CD4-positive, alpha-beta T cell treated with Interleukin-1 beta for 1 hour (primary cell): ENCODE measurements at places on chromosomes 1 and 21.

DNA sequence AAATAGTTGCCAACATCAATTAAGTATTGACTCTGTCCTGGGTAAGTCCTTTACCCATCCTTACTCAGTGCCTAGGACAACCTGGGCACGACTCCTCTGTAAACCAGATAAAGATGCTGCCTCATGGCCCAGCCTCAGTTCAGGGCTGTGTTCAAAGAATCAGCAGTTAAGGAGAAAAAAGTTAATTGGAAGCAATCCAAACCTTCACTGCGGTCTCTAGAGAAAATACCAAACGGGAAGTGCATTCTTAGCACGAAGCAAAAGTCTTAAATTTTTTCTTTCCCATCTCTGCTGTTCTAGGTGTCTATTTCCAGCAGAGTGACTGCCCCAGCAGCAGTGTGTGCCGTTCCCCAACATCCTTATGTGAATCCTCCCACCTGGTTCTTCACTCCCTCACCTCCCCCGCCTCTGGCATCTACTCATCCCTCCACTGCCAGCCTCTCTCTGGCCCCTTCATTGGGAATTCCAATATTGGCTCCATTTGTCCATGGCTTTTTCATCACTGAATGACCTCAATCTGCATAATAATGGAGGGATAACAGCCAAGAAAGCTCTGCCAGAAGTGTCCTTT lies 23.2 kb downstream of the KANK4 start:
- DNase-seq, result no peak

- no peak for DNase-seq
Observed at GRCh38 chr1:177383715-177384114, 213.0 kb downstream of the BRINP2 start.

DNA sequence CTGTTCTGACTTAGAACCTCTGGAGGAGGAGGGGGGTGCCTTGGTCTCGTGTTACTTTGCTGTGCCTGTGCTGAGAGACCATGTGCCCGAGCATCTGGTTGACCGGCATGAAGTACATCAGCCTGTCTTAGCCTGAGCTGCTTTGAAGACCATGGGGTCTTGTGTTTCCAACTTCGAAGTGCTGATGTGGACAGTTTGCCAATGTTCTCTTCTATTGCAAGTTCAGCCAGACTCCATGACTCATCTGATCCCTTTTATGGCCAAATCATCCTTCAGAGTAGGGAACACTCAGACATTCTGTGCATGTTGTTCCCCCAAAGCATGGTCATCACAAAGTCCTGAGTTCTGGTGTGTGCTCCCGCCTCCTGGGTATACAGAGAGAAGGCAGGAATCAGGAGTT lies 6.0 kb upstream of the PLA2G2C start:
- DNase-seq, result no peak

- peak; percentile 44 for DNase-seq
Observed at GRCh38 chr1:22031214-22031962, 21.1 kb upstream of the CDC42 start.

- DNase-seq, result no peak
Observed at GRCh38 chr1:9671377-9672140, 20.0 kb downstream of the PIK3CD start.

GRCh38 chr1:77639557-77640069 lies 42.8 kb downstream of the ZZZ3 start:
- no peak for DNase-seq

DNA sequence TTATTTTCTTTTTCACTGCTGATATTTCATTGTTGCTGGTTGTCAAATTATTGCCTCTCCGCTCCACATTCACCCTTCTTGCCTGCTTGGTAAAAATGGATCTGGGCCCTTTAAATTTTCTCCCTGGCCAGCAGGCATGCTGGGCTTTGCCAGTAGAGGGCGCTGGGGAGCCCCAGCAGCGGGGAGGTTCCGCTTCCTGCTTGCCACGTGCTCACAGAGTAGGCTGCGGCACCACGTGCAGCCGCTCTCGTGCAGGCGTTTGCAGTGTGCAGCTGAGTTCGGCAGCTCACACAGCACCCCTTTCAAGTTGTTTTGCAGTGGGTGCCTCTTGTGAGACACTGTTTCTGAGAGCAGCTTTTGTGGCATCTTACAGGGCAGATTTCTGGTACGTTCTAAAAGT lies at the start of gene ACTL8:
Gene ACTL8, plus strand, starts transcription at position 214 of the 400 bp plus-strand sequence. CDS start 67,676 bp downstream, outside the sequence.
- DNase-seq, result no peak

GRCh38 chr1:39926343-39926793 lies 24.7 kb upstream of the MYCL start:
- DNase-seq, result no peak

DNA sequence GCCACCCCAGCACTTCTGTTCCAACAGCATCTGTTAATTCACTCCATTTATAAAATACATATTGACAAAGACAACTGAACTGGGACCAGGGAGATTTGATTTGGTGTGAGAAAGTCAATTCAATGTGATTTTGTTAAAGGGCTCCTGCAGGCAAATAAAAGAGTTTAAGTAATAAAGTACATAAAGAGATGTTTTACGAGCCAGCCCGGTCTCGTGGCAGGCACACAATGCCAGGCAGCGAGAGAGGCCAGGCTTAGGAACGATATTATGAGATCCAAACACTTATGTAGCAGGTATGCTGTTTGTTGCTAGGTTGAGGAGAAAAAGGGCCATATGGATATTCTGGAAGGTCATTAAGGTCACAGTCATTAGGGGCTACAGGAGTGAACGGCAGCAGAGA lies 227.1 kb downstream of the KCTD3 start:
- no peak for DNase-seq

- peak; percentile 31 for DNase-seq
Observed at GRCh38 chr1:221829327-221830015, 87.6 kb upstream of the DUSP10 start.

DNA sequence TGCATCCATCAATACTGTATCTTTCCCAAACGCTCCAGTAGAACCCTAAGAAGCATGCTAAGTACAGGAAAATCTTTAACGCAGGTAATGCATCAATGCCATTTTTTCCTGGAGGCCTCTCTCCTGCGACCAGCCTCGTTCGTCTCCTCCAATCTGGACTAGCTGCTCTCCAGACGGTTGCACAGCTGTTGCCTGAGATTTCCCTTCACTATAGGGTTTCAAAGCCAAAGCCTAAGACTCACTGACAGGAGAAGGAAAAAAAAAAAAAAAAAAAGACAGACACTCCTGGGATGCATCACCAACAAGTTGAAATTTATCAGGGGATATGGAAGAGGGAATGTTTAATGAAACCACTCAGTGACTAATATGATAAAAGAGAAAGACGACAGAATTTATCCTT lies 93.0 kb downstream of the APP start:
- DNase-seq, result no peak

GRCh38 chr1:36803868-36804570 lies 230.3 kb downstream of the GRIK3 start:
- no peak for DNase-seq

DNA sequence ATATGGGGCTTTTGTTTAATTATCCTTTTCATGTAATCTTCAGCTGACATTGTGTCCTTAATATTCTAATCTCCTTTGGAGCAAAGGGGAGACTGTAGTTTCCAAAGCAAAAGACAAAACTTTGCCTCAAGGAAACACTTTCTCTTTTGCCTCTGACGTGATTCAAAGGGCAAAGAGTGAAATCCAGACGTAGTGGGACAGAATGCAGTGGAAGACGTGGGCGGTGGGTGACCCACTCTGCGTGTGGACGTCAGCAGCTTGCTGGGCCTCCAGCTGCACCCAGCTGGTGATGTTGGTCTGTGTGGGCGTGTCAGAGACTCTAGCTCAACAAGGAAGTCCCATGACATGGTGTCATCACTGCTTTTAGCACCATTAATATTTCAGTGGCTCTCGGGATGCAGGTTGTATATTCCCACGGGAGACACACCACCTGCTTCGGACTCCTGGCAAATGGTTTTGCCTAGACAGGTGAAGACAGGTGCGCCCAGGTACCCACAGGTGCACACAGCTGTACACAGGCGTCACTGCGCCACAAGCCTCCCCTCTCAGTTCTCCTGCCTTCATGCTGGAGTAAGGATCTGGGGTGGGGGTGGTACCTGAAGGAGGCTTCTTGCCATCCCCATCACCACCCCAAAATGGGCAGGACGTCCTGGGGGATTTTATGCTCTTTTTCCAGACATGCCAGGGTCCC lies 292.1 kb upstream of the VAMP3 start:
- DNase-seq, result no peak

- no peak for DNase-seq
Observed at GRCh38 chr1:4256351-4256750, 356.3 kb upstream of the C1orf174 start.

DNA sequence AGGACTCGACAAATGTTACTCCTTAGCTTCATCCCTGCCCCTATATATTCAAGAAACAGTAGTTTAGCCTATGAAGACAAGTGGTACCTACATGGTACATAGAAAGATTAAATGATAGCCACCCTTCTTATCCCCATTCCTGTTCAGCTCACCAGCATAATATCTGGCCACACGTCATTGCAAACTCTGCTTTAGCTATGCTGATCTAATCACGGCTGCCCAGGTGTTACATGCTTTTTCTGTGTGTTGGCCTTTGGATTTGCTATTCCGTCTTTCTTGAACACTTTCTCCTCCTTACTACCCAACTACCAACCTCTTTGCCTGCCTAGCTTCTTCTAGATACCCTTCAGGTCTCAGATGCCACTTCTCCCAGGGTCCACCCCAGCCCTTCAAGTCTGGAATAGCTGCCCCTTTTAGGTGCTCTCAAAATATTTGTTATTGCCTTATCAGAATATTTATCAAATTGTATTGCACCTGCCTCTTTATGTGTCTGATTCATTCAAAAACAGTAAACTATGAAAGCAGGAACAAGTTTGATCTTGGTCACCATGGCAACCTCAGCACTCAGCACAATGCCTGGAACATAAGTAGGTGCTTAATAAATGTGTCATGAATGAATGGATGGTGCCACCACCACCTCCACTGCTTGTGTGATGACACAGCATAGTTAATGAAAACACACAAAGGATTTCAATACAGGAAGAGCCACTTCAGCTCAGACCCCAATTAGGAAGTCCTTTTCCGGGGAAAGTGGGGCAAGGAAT lies 11.4 kb upstream of the DNASE2B start:
- no peak for DNase-seq

DNA sequence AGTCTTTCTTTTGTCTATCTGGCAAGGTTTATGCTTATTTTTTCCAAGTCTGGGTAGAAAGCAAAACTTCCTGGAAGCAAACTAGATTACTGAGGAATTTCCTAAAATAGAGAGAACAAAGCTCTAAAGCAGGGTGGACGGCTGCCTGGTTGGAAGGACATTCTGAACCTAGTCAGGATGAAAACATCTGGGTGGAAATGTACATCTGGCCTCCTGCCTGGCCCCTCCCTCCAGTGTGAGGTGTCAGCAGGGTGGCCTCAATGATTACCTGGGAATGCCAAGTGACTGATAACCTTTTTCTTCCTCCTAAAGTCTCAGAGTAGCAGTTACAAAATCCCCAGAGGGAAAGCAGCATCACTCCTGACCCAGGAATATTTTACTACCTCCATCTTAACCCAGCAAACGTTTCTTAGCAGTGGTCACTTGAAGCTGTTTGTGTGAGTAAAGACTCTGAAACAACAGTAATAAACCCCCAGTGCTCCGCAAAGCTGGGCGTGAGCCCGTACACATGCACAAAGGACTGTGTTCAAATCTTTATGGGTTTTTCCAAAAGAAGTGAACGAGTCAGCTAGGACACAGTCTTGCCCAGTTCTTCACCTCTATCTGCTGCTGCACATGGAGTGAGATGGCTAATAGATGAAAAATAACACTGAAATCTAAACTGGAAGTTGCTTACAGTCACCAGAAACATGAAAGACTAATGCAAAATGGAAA lies 18.9 kb downstream of the ANGPTL7 start:
- no peak for DNase-seq

GRCh38 chr1:153698923-153699714 lies 20.6 kb downstream of the NPR1 start:
- DNase-seq, result no peak

GRCh38 chr21:44695641-44696040 lies 1.3 kb upstream of the KRTAP10-12 start:
- DNase-seq, result no peak

DNA sequence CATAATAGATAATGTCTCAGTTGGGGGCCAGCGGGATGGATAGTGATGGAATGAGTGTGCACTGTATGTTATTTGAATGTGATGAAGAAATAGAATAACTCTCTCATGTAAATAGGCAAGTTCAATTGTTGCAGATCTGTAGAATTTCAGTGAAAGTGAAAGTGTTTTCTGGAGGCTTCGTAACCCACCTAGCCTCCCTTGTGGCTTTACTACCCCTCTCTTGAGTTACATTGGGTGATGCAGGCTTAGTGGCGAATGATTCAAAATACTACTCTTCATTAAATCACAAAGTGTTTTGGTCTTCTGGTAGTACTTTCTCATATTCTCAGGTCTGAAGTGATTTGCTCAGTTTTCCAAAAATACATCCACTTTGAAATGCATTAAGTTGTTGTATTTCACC lies 411.9 kb downstream of the ZP4 start:
- no peak for DNase-seq

- DNase-seq, result no peak
Observed at GRCh38 chr1:224109981-224110380, 3.9 kb upstream of the FBXO28 start.

- DNase-seq, result no peak
Observed at GRCh38 chr1:223763881-223764280, 51.5 kb downstream of the CAPN2 start.

GRCh38 chr1:22131875-22132486 lies 10.9 kb downstream of the WNT4 start:
- peak; percentile 41 for DNase-seq

DNA sequence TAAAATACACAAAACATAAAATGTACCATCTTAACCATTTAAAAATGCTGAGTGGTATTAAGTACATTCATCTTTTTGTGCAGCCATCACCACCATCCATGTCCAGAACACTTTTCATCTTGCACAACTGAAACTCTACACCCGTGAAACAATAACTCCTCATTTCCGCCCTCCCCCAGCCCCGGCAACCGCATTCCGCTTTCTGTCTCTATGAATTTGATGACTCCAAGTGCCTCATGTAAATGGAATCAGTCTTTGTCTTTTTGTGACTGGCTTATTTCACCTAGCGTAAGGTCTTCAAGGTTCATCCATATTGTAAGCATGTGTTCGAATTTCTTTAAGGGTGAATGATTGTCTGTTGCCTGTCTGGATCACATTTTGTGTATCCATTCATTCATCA lies 37.2 kb downstream of the SCCPDH start:
- no peak for DNase-seq

- DNase-seq, result no peak
Observed at GRCh38 chr1:216045400-216045799, 377.8 kb downstream of the USH2A start.
